Glutamatergic neuron (in vitro differentiated cells): ENCODE measurements at places on chromosomes 13 and 19. TPM values are rescaled to one million over a fixed set of nuclear protein-coding genes. Genes with fewer than 3 reads are reported as not detected.

The BBC3 gene
- total RNA-seq = 37.0 TPM

GRCh38 chr19:1206150-1206863, 729 bp downstream of the STK11 start:
- H3K4me3 ChIP-seq = peak overlapping the region; percentile 92
- peak; percentile 44 for DNase-seq
- peak overlapping the region; percentile 82 for H3K27ac ChIP-seq
- no peaks in the 10 kb centered on the region for H3K36me3 ChIP-seq

The ANKLE1 gene
- total RNA-seq = 9.3 TPM

DNA sequence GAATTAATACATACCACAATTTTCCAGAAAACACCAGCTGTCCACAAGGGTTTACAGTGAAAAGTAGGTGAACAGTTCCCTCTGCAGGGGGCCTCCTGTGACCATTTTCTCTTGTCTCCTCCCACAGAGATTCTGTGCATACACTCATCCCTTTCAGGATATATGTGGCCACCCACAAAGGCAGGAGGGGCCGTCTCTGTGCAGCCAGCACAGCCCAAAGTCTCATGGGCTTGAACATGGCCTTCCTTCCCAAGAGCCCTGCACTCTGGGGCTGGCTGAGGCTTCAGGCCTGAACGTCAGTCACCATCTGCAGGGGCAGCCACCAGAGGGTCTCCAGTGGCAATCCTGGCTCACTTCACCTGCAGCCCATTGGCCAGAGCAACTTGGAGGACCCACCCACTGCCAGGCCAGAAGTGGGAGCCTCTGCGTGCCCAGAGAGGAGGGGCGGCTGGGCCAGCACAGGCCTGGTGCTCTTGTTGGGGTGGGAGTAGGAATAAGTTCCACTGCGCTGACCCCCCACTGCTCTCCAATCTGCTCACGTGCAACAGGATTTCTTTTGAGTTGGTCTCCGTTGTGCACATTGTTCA, 25.1 kb downstream of the TMEM161A start:
- H3K4me3 ChIP-seq = peak overlapping the region; percentile 30
- peaks cover 11% of the 10 kb centered on the region for H3K4me1 ChIP-seq
- no peaks in the 10 kb centered on the region for H3K36me3 ChIP-seq
- DNase-seq = peak; percentile 56
- H3K27ac ChIP-seq = peak overlapping the region; percentile 15

The PRODH2 gene
- 0.64 TPM for total RNA-seq

- DNase-seq = no peak
- no peak overlapping the region for H3K27ac ChIP-seq
- H3K4me3 ChIP-seq = no peak overlapping the region
- H3K36me3 ChIP-seq = no peaks in the 10 kb centered on the region
These were observed 275.1 kb downstream of the DCLK1 start for GRCh38 chr13:35856084-35856483.
